ENCODE measurements at places on chromosomes 3 and 15.

- DNase-seq: no peak
These were observed 35.0 kb downstream of the ATP2B2 start for GRCh38 chr3:10470120-10471053.

- DNase-seq: no peak
These were observed 428.1 kb downstream of the ROBO2 start for GRCh38 chr3:77467702-77468625.

- DNase-seq: no peak
These were observed 400.6 kb downstream of the VPS13C start for GRCh38 chr15:61659566-61660190.

DNA sequence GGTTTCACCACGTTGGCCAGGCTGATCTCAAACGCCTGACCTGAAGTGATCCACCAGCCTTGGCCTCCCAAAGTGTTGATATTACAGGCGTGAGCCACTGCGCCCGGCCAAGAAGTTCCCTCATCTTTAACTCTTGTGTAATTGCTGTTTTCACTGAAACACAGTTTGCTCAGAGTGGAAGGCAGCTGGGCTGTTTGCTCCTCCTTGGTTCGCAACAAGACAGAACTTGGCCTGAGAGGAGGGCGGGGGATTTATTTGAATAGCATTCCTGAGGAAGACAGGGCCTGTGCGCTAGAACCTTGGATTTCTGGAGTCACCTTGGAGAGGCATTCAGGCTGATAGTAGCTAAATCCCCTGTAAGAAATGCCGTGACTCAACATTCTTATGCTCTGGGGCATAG is 226.7 kb upstream of the MCTP2 start:
- DNase-seq: no peak

DNA sequence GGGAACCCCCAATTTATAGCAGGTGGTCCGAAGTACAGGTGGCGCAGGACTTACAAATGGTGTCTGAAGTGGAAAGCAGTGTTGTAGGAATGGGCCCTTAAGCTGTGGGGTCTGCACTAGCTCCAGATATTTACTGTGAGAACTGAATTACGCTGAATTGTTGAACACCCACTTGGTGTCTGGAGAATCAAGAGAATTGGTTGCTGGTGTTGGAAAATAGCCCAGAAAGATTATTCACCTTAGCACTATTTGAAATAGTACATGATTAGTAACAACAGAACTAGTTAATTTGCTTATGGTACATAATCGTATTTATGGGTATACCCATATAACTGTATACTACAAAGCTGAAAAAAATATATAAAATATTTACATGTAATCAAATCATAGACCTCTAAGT is 64.8 kb downstream of the ADAM10 start:
- DNase-seq: no peak

GRCh38 chr15:85910834-85911233 is 116.1 kb upstream of the KLHL25 start:
- no peak for DNase-seq

- DNase-seq: no peak
These were observed 754.6 kb downstream of the AGBL1 start for GRCh38 chr15:86834115-86834863.

- DNase-seq: no peak
These were observed 61.5 kb downstream of the CHRD start for GRCh38 chr3:184441202-184441900.

- DNase-seq: no peak
These were observed 53.7 kb upstream of the MEF2A start for GRCh38 chr15:99511866-99512661.

DNA sequence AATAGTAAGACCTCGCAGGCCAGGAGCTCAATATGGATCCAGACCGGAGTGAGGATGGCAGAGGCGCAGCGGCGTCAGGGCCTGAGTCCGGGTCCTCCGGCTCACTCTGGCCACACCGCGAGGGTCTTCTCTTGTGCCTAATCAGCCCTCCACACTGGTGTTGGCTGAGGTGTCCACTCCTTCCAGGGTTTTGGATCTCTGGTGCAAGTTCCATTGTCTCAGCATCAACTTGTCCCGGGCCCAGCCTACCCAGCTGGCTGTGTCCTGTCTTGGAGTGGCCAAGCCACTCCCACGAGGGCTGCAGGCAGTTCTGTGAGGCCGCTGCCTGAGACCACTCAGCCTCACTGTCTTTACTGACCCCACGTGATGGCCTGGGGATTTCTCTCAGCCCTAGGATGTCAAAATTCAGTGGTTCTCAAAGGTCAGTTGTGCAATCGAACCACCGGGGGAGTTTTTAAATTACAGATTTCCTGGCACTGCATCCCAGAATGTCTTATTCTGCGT is 12.6 kb upstream of the GOLGA6L7 start:
- DNase-seq: no peak

DNA sequence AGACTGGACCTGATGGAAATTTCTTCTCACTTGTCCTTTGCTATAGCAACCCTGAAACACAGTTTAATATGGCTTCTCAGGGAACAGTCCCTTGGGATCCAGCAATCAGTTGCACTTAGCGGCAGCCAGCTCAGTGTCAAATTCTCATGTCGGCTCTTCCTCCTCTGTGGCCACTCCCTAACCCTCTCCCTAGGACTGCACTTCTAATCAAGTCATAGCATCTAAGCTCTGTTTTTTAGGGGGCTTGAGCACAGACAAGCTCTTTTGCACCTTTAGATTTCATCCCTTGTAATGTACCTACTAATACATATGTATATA is 250.5 kb upstream of the TLE3 start:
- DNase-seq: no peak

Data from stimulated activated CD4-positive, alpha-beta T cell treated with anti-CD3 and anti-CD28 coated beads, Interleukin-2, amount 100 ng/mL, for 24 hours (primary cell).